ENCODE measurements at places on chromosomes 6 and 20.

DNA sequence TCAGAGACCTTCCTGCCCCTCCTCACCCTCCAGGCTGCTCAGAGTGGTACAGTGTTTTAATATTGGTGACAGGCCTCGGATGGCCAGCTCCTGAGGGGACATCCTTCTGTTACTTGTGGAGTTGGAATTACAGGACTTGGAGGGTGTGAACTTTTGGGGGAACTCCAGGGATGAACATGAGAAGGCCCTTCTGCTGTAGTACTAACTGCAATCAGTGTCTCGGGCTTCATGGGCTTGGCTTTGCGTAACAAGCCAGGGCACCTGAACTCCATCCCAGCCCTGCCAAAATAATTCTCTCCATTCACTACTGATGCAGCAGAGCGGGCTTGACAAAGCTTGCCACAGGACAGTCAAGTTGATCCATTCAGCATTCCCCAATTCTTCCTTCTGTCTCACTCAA, 28.6 kb downstream of the SLC22A23 start:
- DNase-seq: no peak

- DNase-seq: no peak
Observed at GRCh38 chr20:51077686-51078060, 54.8 kb upstream of the KCNG1 start.

GRCh38 chr6:107871976-107872375, 47.9 kb upstream of the SCML4 start:
- DNase-seq: no peak

GRCh38 chr6:64482631-64483030, 847.0 kb downstream of the PHF3 start:
- DNase-seq: no peak

- no peak for DNase-seq
Observed at GRCh38 chr20:9889270-9889981, 50.5 kb upstream of the PAK5 start.

DNA sequence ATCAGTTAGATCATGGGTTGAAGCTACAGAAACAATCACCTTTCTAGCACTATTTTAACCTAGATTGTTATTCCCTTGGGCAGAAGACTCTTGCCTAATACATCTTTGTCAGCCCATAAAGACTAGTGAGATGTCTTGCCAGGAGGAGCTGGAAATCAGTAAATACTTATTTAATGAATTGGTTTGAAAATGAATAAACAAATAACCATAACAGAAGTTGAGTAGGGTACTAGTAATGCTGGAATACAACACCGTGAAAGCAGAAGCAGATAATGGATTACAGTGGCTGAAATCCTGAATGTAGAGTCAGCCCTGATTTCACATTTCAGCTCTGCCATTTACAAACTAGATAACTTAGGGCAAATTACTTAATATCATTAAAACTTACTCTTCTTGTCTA, 236.1 kb downstream of the PACRG start:
- DNase-seq: no peak

GRCh38 chr6:12580290-12580689, 136.3 kb upstream of the PHACTR1 start:
- DNase-seq: no peak

GRCh38 chr6:37309046-37309445, 44.7 kb upstream of the RNF8 start:
- DNase-seq: no peak

DNA sequence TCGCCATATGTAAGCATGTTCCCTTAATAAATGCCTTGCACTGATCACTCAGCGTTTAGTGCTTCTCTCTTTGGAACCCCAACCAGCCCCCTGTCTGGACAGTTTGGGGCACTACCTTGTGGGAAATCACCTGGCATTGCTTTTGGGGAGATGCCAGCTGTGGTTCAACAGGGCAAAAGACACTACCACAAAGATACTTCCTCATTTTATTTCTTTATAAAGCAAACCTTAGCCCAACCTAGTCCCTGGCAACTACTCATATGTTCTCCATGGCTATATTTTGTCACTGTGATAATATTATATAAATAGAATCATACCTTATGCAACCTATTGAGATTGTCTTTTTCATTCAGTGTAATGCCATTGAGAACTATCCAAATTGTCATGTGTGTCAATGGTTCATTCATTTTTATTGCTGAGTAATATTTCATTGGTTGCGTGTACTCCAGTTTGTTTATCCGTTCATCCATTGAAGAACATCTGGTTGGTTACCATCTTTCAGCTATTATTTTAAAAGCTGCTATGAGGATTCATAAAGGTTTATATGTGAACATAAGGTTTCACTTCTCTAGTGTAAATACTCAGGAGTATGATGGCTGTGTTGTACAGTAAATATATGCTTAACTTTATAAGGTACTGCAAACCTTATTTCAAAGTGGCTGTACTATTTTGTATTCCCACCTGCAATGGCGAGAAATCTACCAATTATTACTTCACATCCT, 114.8 kb downstream of the MOXD1 start:
- DNase-seq: no peak

GRCh38 chr6:56649782-56650181, 7.1 kb upstream of the DST start:
- DNase-seq: no peak

GRCh38 chr6:70225055-70225454, 77.8 kb downstream of the COL9A1 start:
- no peak for DNase-seq

DNA sequence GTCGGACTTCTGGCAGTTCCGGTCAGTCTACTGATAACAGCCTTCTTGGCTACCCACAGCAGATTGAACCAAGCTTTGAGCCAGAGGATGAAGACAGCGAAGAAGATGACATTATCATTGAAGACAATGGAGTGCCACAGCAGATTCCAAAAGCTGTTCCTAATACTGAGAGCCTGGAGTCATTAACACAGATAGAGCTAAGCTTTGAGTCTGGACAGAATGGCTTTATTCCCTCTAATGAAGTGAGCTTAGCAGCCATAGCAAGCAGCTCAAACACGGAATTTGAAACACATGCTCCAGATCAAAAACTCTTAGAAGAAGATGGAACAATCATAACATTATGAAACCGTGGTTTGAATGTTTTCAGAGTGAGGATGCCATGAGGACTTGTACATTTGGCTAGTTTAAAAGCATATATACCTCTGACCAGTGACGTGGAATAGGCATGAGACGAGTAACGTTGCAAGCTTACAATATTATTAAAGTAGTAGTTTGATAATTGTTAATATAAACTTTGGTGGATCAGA, 18.8 kb downstream of the PARD6B start:
- no peak for DNase-seq

GRCh38 chr6:138222901-138223546, 4.7 kb upstream of the PBOV1 start:
- no peak for DNase-seq

DNA sequence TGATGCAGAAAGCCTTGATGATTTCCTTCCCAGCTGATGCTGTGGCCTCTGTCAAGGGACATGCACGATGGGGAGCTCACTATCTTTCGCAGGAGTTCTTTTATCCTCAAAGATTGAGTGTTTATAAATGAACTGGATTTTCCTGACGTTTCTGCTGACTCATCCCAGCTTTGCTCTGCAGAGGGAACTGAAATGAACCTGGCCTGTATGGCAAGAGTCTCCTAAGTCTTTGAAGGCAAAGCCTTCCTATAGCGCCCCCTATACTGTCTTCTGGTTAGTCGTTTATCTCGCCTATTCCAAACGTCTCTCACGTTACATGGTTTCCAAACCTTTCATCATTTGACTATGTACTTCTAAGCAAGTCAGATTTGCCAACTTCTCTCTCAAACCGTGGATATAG, 565.3 kb downstream of the KIF16B start:
- no peak for DNase-seq

DNA sequence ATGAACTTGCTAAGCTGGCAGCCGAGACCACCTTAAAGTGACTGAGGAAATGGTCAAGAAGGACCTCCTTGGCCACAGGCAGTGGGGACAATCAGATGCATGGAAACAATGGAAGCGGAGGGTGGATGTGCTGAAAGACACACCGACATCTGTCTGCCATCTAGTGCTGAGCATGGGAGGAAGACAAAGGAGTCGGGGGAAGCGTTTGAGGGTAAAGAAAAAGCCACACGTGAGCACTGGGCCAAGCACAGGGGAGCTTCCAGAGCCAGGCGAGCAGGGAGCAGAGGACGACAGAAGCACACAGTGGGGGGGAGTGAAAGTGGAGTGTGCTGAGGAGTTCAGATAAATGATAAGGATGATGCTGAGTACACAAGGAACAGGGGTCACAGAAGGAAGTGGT, 367.8 kb downstream of the ZFAND3 start:
- DNase-seq: no peak

DNA sequence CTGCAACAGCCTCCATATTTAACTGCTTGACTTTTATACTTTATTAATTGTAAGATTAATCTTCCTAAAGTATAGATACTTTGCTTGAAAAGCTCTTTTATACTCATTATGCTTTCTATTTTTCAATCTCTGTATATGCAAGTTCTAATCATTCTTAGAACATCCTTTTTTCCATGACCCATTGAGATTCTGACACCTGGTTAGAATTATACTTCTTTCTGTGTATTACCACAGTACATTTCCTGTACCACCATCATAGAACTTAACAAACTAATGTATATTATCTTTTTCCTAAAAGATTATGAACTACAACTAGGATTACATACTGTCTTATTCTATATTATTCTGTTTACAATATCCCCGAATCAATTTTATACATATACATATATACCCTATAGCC, 13.5 kb downstream of the SERINC1 start:
- DNase-seq: no peak

GRCh38 chr20:10171864-10172751, 46.5 kb upstream of the SNAP25 start:
- DNase-seq: peak; percentile 18

DNA sequence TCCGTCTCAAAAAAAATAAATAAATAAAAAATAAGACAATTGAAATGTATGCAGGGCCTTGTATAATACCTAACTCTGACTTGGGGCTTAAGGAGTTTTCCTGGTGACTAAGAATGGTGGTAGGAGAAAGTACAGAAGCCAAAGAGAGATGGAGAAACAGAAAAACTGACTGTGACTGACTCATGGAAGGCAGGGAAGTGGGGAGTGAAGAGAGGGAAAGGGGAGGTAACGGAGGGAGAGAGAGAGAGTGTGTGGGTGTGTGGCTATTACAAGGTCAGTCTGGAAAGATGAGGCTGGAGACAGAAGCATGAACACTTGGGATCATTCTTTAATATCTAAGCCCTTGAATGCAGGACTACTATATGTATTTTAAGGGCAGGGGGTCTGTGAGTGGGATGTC, 38.5 kb downstream of the SNRNP48 start:
- DNase-seq: no peak

GRCh38 chr6:134317471-134318131, at the start of gene SGK1:
SGK1 (minus strand) TSS chr6:134318112; CDS start chr6:134317460, 652 bp downstream.
- DNase-seq: no peak

DNA sequence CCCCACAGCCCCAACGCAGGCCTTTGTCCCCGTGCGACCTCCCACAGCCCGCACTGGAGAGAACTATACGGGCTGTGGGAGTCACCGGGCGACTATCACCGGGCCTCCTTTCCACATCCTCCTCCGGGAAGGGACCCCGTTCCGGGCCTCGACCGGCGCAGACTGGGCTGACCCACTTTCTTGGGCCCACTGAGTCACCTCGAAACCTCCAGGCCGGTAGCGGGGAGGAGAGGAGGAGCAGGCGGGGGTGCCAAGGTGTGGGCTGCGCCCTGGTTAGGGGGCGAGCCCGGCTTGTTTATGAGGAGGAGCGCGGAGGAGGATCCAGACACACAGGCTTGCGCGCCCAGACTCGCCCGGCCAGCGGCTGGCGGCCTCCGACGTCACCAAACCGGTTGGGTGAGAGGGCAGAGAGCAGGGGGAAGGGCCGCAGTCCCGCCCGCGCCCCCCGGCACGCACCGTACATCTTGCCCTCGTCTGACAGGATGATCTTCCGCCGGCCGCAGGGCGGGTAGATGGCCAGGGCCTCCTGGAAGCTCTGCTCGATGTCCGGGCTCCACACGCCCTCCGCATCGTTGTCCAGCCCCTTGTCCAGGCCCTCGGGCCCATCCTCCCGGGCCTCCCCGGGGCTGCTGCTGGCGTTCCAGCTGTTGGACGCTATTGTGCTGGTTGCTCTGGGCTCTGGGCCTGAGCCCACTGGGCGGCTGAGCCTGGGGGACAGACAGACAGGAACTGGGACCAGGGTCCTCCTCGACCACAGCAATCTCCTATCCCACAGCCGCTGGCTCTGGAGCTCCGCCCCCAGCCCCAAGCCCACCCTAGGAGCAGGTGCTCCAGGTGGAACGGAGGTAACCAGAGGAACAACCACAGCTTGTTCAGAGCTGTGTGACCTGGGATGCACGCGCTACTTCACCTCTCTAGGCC, 10.6 kb downstream of the TEAD3 start:
- DNase-seq: no peak

DNA sequence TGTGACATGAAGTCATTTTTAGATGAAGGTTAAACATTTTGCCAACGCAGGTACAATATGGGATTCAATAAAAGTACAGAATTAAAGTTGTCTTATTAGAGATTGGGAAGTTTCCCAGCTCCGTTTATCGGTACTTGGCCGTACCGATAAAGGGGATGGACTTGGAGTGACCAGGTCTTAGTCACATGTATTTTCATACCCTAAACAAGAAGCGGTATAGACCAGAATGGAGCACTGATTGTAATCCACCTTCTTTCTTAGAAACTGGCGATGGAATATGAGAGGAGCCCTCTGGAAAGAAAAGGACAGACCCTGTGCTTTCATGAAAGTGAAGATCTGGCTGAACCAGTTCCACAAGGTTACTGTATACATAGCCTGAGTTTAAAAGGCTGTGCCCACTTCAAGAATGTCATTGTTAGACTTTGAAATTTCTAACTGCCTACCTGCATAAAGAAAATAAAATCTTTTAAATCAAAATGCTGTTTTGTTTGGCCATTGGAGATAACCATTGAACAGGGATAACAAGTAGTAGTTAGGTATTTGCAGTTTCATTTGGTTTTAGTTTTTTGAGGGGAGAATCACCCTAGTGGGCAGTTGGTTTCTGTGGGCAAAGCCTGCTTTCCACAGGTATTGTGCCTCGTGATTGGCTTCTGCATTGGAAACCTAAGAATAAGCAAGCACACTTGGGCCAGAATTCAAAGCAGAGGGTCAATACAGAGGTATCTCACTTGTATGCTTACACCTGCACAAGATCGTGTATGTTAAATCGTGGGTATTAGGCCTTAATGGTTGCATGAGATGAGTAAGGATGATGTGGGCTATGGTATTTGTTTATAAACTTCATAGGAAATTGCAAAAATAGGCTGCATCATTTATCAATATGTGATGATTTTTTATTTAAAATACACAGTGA, 11.2 kb upstream of the ZNFX1 start:
- DNase-seq: no peak

DNA sequence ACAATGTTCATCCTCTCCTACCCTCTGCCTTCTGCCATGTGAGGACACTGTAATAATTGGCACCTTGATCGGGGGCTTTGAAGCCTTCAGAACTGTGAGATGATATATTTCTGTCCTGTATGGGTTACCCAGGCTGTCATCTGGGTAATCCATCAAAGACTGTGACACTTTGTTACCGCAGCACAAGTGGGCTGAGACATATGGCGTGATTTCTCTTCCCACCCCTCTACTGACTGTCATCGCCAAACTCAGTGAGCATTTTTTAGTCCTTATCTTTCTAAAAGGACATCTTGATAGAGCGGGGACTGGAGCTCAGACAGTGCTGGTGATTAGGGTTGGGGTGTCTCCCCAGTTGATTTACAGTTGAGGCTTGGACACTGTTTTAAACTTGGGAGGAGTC, 10.4 kb upstream of the PLG start:
- DNase-seq: no peak

Measured in smooth muscle cell of the brain vasculature (primary cell).